GF-D8 (cell line): ENCODE measurements at places on chromosomes 1 and 21.
A peak's percentile ranks its signal among the peaks of the same experiment; 100 is the strongest.

GRCh38 chr1:201173736-201174135 lies 16.9 kb upstream of the IGFN1 start:
- DNase-seq: no peak

- no peak for DNase-seq
Measured at GRCh38 chr1:183248989-183249691, 63.1 kb downstream of the LAMC2 start.

DNA sequence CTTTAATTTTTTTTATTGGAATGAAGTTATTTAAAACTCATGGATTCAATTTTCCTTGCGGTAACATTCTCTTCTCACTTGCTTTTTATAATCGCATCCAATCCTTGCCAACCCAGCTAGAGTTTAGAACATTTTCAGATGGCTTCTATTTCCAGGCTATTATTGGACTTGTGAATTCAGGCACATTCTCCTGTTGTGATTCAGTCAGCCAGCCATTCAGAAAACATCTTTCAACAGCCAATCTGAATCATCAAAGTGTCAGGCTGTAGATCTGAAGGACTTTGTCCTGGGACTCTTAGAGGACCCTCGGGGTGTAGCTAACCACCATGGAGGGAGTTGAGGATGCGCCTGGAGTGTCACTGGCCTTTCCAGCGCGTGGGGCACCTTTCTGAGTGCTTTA lies 92.4 kb downstream of the PRDM2 start:
- DNase-seq: no peak

- DNase-seq: peak; percentile 36
Measured at GRCh38 chr21:37082856-37083528, 9.9 kb downstream of the TTC3 start.

GRCh38 chr1:10701145-10701544 lies 95.3 kb downstream of the CASZ1 start:
- DNase-seq: no peak

DNA sequence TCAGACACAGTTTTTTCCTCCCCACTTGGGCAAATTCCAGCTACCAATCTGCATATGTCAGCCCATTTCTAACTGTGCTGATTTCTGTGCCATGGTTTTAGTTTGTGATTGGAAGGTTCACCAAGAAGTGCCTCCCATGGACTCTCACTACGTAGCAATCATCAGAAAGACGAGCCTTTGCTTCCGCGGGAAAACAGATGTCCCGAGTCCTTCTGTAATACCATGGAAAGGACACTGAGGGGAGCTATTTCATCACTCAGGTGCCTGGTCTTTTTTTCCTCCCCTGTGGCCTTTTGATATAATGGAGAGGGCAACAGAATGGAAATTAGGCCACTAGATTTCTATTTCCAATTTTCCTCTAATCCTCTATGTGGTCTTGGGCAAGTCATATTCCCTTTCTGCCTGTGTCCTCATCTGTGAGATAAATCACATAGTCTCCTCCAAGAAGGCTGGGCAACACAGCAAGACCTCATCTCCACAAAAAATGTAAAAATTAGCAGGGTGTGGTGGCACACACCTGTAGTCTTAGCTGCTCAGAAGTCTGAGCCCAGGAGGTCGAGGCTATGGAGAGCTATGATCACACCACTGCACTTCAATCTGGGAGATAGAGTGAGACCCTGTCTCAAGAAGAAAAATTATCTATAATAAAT lies 24.8 kb downstream of the LEMD1 start:
- DNase-seq: no peak

- DNase-seq: no peak
Measured at GRCh38 chr1:177912991-177913390, 56.9 kb downstream of the SEC16B start.

DNA sequence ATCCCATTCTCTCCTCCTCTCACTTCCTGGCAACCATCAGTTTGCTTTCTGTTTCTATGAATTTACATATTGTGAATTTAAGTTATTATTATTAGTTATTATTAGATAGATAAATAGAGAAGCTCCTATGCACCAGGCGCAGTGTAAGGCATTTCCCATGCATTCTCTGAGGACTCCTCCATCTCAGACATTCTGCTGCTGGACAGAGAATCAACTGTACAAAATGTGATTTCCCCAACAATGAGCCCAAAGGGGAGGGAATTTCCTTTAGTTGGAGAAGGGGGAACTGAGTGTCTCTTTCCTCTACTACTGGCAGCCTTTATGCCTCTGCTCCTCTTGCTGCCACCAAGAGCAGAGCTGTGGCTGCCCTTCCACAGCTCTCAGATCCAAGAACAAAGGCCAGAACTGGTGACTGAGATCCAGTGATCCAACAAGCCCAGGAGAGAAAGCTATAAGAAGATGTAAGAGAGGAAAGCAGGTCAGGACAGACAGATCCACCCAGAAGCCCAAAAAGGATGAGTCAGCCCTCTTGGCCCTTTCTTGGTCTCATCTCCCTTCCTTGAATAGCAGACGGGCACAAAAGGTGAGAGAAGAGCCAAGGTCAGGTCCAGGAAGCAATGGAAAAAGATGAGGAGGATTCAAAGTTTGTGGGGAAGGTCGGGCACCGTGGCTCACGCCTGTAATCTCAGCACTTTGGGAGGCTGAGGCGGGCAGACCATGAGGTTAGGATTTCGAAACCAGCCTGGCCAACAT lies 3.5 kb upstream of the IVL start:
- no peak for DNase-seq

GRCh38 chr1:18110968-18111367 lies 3.4 kb downstream of the IGSF21 start:
- DNase-seq: no peak

- no peak for DNase-seq
Measured at GRCh38 chr1:153932156-153933131, 9.7 kb upstream of the GATAD2B start.

DNA sequence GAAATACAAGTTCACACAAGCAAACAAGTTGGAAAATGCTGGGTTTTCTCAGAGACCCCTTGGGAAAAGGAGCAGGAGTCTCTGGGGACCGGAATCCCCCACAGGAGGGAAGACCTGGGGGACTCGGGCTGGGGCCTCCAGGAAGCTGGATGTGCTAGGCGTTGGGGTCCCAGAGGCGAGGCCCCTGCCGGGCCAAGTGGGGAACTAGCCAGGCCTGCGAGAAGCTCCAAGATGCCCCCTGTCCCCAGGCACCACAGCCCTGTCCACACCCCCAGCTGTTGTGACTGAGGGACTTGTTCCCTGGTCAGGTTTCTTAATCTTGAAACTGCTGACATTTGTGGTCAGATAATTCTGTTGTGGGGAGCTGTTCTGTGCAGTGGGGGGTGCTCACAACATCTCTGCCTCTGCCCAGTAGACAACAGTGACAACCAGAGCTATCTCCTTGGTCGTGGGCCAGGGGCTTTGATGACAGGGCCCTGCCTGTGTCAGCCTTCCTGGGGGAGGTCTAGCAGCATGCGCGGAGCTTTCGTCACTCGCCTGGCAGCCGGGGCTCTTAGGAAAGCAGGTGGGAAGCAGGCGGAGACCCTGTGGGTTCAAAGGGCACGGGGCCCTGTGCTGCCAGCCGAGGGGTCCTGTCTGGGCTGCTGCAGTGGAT lies 126.4 kb upstream of the ARHGEF16 start:
- DNase-seq: no peak

DNA sequence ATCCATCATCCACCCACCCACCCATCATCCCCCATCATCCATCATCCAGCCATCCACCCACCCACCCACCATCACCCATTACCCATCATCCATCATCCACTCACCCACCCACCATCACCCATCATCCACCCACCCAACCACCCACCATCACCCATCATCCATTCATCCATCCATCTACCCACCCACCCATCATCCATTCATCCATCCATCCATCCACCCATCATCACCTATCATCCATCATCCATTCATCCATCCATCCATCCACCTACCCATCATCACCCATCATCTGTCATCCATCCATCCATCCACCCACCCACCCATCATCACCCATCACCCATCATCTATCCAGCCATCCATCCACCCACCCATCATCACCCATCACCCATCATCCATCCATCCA lies 81.5 kb downstream of the ADARB1 start:
- no peak for DNase-seq

GRCh38 chr1:186837806-186838205 lies 9.1 kb downstream of the PLA2G4A start:
- no peak for DNase-seq

DNA sequence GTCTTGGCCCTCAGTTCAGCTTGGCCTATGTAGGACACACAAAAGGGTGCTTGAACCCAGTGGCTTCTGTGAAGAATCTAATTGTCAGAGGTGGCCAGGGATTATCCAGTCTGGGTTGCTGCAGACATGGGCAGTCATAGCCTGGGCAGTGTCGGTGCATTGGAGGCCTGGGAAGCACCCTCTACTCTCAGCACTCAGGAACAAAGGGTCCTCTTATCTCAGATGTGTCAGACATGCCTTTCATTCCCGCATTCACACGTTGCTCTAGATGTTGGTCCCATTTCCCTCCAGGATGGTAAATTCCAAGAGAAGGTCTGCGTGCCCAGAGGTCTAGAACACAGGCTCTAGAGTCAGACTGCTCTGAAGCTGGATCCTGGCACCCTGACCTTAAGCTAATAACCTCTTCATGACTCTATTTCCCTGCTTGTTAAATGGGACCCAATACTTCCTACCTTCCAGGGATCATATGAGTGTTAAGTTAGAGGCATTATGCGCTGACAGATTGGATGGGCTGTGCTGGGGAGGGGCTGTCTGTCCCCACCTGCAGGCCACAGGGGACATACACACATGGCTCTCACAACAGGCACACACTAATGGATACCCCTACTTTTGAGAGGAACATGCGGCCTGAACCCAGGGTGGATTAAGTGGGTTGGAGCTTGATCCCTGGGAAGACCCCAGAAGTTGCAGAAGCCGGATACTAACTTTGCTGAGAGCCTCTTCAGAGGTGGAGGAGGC lies 16.5 kb upstream of the EDN2 start:
- no peak for DNase-seq

DNA sequence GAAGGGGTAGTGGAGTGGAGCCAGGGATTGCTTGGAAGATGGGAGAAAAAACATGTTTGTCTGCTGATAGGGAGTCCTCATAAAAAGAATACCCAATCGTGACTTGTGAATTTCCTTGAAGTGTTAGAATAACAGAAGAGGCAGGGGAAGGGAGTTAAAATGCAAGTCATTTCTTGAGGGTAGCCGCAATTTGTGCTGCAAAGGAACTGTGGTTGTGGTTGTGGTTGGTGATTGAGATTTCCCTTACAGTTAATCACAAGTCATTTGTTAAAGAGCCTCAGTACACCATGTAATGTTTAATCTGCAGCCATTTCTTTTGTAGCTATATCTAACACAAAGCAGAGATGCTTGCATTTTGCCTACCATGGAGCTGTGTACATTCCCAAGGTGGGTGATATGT lies 38.5 kb upstream of the EGLN1 start:
- peak; percentile 92 for DNase-seq

GRCh38 chr1:944341-945325 lies 14.4 kb downstream of the NOC2L start:
- no peak for DNase-seq

DNA sequence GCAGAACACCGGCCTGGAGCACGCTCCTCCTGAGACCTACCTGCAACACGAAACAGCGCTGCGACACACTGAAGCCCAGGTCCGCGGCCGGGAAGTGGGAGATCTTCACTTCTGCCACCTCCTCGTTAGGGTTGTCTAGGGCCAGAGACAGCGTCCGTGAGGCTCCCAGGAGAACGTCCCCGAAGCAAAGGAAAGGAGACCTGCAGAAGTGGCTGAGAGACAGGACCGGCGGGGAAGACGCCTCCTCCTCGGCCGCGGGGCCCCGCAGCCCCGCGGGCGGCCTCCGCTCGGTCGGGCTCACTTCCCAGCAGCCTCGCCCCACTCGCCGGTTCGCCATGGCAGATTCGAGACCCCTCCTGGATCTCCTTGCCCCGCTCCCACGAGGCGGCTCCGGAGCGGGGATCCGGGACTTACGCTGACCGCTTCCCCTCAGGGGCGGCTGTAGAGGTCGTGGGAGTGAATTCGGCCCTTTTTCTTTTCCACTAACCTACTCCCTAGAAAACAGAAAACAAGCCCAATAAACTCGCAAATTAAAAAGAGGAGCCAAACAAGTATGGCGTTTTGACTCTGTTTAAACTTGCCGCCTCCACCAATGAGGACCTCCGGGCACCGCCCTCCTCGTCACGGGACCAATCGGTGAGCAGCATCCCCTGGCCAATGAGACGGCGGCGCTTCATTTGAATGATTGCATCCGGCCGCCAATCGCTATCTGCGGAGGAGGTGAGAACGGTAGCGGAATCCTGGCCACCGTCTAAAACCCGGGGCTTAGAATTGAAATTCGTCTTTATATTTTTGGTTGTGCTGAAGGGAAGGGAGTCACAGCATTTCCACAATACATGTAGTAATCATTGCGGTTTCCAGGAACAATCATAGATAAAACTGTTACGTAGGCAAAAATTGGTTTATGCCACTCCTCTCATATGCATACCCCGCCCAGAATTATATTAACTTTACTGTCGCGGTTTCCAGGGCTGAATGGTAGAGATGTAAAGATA lies at the start of gene ASPM:
Gene ASPM, minus strand, starts transcription at position 569 of the 995 bp plus-strand sequence. Its CDS starts 232 bp downstream, at position 337.
- DNase-seq: peak; percentile 79

GRCh38 chr1:160748181-160748877 lies 9.3 kb downstream of the SLAMF7 start:
- no peak for DNase-seq

DNA sequence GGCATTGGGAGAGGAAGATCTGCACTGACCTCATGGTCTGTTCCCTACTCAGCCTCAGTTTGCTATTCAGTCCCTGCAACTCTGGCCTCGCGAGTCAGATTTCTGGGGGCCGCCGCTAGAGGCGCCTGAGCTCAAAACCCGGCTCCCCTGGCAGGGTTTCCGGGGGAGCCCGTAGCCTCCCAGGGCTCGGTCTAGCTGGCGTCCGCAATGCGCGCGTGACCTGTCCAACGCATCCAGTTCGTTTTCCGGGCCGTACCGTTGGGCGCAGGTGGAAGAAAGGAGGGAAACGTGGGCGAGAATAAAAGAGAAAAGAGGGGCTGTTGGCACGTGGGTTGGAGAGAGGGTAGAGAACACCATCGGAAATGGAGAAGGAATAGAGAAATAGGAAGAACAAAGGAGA lies at the start of gene ADAM30:
Gene ADAM30, minus strand, starts transcription at position 213 of the 400 bp plus-strand sequence. Its CDS starts 179 bp downstream, at position 34.
- DNase-seq: no peak

DNA sequence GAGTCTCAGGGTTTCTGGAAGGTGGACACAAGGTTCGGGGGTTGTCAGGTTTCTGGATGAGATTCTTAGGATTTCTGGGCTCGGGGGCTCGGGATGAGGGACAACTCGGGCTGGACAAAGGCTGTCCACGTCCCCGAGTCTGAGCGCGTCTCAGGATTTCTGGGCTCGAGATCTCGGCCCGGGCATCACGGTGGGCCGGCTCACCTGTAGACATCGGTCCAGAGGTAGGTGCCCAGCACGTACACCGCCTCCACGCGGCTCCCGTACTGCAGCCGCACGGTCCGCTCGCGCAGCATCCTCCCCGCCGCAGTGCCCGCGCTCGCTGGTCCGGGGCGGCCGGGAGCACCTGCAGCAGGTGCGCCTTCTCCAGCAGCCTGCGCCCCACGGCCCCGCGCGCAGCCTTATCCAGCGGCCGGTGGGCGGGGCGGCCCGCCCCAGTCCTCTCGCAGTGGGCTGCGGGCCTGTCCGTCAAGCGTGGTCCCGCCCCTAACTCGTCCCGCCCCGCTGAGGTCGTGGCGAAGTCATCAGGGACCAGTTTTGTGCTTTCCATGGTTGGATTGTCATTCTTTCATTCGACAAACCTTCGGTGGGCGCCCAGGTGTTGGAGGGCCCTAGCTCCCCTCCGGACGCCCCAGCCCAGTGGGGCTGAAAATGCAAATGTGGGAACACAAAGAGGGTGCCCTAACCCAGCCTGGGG lies at the start of gene PADI2:
Gene PADI2, minus strand, starts transcription at position 376 of the 697 bp plus-strand sequence. Its CDS starts 80 bp downstream, at position 296.
- peak; percentile 33 for DNase-seq
